ENCODE measurements at places on chromosomes 2 and 18. TPM values are rescaled to one million over a fixed set of nuclear protein-coding genes. Genes with fewer than 3 reads are reported as not detected.

The EMILIN2 gene
- total RNA-seq = 2.0 TPM

The HAAO gene
- 0.62 TPM for total RNA-seq

The IL37 gene
- total RNA-seq = not detected

The TUBA3D gene
- not detected for total RNA-seq

The STARD6 gene
- not detected for total RNA-seq

The TUBA3E gene
- not detected for total RNA-seq

The STAT4 gene
- total RNA-seq = 1.2 TPM

The TMEFF2 gene
- total RNA-seq = 50.4 TPM

The LONRF2 gene
- 58.3 TPM for total RNA-seq
